CD4-positive, CD25-positive, alpha-beta regulatory T cell (primary cell): ENCODE measurements at places on chromosomes 1 and 21. TPM values are rescaled to one million over a fixed set of nuclear protein-coding genes. Genes with fewer than 3 reads are reported as not detected.

DNA sequence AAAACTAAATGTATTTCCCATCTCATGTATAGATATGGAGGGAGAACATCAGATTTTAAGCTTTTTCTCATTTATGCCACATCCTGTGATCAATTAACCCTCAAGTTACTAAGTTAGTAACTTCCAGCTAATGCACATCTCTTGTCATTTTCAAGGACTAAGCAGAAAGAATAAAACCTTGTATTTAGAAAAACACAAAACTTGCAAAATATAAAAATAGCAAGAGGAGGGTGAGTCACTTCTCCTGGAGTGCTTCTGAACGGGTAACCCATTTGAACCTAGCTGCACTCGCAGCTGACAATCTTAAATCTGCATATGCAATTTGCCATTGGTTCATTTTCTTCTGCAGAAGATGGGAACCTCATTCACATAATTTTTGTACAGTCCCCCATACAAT, 500.5 kb downstream of the SETD4 start:
- no peaks in the 10 kb centered on the region for H3K36me3 ChIP-seq
- H3K4me3 ChIP-seq: no peak overlapping the region
- H3K27me3 ChIP-seq: peaks cover 14% of the 10 kb centered on the region
- no peak for DNase-seq
- H3K27ac ChIP-seq: no peak overlapping the region

DNA sequence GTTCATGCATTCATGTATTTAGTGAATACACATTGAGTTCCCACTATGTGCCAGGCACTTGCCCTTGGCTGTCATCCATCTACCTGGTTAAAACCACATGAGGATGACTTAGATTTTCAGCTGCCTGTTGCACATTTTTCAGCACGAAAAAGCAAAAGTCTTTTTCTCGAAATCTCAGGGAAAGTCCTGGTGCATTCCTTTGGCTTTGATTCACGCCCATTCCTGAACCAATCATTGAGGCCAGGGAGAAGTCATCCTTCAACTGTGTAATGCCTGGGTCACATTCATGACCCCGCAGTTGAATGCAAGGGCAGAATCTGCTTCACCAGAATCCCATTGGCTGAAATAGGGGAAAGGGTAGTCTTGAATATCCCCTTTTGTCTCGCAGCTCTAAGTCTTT, 84.4 kb downstream of the RNF220 start:
- no peaks in the 10 kb centered on the region for H3K4me1 ChIP-seq
- peaks cover 17% of the 10 kb centered on the region for H3K27me3 ChIP-seq

DNA sequence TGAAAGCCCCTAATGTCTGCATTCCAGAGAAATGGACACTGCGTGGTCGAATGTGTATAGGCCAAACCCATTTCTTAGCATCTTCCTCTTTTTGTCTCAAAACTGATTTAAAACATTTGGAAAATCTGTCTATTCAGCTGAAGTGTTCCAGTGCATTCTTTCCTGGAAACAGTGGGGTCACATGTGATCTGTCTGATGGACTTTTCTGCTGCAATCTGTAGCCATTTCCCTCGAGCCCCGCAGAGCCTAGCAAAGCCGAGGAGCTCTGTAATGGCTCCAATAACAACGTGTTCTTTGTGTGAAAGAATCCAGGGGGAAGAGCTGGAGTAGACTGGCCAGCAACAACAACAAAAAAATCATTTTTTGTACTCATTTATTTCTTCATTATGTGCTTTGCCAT, 329.3 kb downstream of the BARHL2 start:
- no peaks in the 10 kb centered on the region for H3K27me3 ChIP-seq
- DNase-seq: no peak
- no peak overlapping the region for H3K4me3 ChIP-seq
- no peaks in the 10 kb centered on the region for H3K36me3 ChIP-seq
- no peak overlapping the region for H3K27ac ChIP-seq

GRCh38 chr1:173505391-173505790, 28.3 kb downstream of the PRDX6 start:
- peaks cover 7% of the 10 kb centered on the region for H3K27me3 ChIP-seq
- no peaks in the 10 kb centered on the region for H3K4me1 ChIP-seq
- no peak overlapping the region for H3K27ac ChIP-seq
- H3K36me3 ChIP-seq: no peaks in the 10 kb centered on the region
- H3K4me3 ChIP-seq: no peak overlapping the region
- DNase-seq: no peak

DNA sequence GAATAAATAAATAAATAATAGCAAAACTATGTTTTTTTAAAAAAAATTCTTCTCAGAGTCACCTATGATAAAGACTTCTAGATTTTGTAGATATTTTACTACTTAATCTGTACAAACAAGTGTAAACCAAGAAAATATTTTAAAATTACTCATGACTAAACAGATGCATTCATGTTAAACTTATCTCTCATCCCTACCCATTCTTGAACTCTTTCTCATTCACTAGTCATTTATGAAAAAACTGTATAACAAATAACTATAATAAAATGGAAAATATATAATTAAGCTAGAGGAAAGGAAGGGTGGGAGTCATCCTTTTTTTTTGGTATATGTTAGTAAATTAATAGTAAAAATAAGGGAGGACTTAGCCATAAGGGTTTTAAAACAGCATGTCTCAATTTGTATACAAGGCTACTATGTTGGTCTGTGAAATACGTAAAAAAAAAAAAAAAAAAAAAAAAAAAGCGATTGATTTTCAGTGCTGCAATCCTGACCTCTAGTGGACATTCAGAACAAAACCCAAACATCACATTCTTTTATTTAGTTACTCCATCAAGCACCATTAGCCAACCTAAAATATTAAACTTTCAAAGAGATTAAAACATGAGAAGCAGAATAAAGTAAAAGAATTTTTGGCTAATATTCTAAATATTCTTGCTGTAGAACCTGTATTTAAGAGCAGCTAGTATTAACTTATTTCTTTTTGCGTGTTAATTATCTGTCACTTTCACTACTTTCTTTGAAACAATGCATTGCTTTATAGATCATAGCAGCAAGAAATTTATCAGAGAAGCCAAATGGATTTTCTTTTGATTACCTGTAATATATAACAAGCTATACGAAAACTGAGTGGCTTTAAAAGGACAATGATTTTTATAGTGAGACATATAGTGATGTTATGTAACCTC, 255.8 kb upstream of the CACYBP start:
- no peak for DNase-seq
- no peak overlapping the region for H3K4me3 ChIP-seq
- H3K36me3 ChIP-seq: no peaks in the 10 kb centered on the region
- H3K27me3 ChIP-seq: no peaks in the 10 kb centered on the region

GRCh38 chr1:19635646-19636045, 8.5 kb upstream of the NBL1 start:
- no peak for DNase-seq
- no peaks in the 10 kb centered on the region for H3K4me1 ChIP-seq
- H3K36me3 ChIP-seq: no peaks in the 10 kb centered on the region
- H3K4me3 ChIP-seq: no peak overlapping the region

- H3K4me1 ChIP-seq: no peaks in the 10 kb centered on the region
- no peaks in the 10 kb centered on the region for H3K36me3 ChIP-seq
- no peaks in the 10 kb centered on the region for H3K27me3 ChIP-seq
- no peak overlapping the region for H3K27ac ChIP-seq
- H3K4me3 ChIP-seq: no peak overlapping the region
Observed at GRCh38 chr1:56511364-56511763, 68.0 kb downstream of the PLPP3 start.

- H3K27ac ChIP-seq: no peak overlapping the region
- no peaks in the 10 kb centered on the region for H3K27me3 ChIP-seq
- no peak overlapping the region for H3K4me3 ChIP-seq
- DNase-seq: no peak
- H3K36me3 ChIP-seq: peaks cover 19% of the 10 kb centered on the region
Observed at GRCh38 chr1:161229896-161230295, 4.0 kb downstream of the TOMM40L start.

- H3K4me1 ChIP-seq: no peaks in the 10 kb centered on the region
- H3K36me3 ChIP-seq: no peaks in the 10 kb centered on the region
- H3K4me3 ChIP-seq: no peak overlapping the region
- DNase-seq: no peak
Observed at GRCh38 chr1:36912365-36912865, 121.9 kb downstream of the GRIK3 start.

DNA sequence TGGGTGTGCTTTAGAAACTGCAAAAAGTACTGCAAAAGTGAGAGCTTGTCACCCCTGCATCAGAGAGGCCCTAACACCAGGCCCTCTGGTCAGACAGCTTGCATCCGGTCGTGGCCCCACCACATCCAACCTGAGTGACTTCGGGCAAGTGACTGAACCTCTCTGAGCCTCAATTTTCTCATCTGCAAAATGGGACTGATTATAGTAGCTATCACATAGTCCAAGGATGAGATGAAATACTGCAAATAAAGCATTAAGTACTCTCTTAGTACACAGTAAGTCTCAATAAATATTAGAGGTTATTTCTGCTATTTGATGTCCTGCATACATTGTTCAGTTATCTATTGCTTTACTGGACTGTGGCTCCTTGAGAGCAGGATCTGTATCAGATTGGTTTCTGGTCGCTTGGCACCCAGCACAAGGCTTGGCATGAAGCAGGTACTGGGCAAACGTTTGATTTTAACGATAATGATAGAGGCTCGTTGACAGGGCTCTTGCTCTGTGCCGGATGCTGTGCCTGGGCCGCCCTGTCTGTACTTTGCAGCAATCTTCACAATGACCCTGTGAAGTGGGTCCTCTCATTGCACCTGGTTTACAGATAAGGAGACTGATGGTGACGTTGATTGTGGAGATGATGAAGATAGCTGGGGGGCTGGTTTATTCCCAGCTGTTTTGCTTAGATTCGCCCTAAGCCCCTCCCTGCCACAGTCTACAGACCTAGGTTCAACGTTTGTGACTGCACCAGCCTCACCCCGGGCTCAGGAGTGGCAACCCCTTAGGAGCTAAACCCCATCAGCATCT, 43.6 kb downstream of the RAP1GAP start:
- no peak overlapping the region for H3K27ac ChIP-seq
- no peak for DNase-seq
- peaks cover 2% of the 10 kb centered on the region for H3K27me3 ChIP-seq
- no peak overlapping the region for H3K4me3 ChIP-seq
- H3K36me3 ChIP-seq: no peaks in the 10 kb centered on the region

Gene BATF3
- total RNA-seq: 2.6 TPM

Gene S100A7
- total RNA-seq: not detected

Gene KCNK1
- 0.99 TPM for total RNA-seq

Gene REN
- not detected for total RNA-seq

Gene TESK2
- total RNA-seq: 5.3 TPM
